ENCODE measurements at places on chromosomes 1 and 21.

- no peak for DNase-seq
Observed at GRCh38 chr1:48898894-48899293, 122.2 kb upstream of the BEND5 start.

- no peak for DNase-seq
Observed at GRCh38 chr1:164188497-164188896, 370.5 kb upstream of the PBX1 start.

- no peak for DNase-seq
Observed at GRCh38 chr1:148309940-148310500, 157.9 kb upstream of the NBPF11 start.

DNA sequence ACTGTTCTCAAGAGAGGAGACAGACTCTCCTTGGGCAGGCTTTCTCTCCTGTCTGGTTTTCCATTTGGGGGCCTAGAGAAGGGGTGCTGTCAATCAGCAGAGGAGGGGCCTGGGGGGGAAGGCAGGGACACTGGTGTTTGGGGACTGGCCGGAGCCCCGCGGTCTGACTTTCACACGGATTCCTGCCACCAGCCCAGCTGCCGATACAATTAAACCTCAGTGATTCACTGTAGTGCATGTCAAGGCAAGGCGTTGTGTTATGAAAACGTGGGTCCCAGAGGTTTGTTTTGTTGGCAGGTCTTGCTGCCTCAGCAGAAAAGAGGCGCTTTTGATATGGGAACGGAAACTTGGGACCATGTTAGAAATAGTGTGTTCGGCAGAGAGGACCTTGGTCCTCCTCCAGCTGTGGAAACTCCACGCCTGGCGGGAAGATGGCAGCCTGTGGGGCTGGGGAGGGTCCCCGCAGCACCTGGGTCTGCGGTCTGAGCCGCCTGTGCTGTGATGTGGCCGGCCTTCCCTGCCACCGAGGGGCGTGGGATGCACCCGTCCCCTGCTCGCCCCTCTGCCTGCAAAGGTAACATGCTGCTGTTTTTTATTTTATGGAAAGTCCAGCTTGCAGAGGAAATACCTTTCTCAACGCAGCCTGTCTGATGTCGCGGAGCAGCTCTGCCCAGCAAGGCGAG is 47.6 kb downstream of the SPSB1 start:
- DNase-seq, result no peak

- peak; percentile 40 for DNase-seq
Observed at GRCh38 chr1:211829343-211830054, 1.1 kb downstream of the LPGAT1 start.

DNA sequence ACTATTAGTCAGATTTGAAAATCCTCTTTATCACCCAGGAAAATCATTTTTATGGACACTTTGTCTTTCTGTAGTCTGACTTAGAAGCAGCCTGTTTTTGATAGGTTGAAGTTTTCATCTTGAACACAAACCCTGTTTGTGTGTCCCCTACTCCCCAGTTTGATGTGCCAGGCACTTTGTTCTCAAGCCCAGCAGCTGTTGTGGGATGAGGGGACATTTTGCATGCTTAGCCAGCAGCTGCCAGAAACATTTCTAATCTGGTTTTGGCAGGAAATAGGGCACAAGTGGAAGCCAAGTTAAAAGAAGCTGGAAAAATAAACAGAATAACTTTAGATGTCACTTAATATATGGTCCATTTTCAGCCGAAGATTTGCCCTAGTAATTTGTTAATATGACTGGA is 29.9 kb downstream of the ACTN2 start:
- no peak for DNase-seq

DNA sequence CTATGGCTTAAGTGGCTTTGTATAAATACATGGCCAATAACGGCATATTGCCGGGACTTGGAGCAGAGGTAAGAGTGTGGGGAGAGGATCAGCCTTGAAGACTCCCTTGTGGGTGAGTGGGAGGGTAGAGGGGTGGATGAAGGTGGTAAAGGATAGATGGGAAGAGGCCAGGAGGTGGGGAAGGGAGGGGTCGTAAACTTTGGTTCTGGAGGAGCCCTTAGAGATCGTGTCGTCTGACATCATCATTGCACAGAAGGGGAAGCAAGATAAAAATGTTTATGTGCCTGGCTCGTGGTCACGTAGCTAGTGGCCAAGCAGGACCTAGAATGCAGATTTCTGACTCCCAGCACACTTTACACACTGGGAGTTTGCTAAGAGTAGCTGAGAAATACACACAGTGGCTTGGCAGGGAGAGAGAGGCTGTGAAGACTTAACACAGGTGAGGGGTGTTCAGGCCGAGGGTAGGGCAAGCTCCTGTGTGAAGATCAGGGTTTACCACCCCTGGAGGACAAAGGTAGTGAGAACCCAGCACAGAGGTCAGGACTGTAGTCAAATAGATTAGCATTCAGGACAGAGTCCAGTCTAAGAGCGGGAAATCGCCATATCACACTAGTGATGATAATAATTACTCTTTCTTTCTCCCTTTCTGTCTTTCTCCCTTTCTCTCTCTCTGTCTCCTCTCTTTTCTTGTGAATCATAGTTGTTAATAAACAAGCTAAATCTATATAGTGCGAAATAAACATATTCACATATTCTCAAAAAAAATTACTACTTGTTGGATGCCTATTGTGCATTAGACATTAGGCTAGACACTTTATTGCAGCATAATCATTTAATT is 75.5 kb downstream of the LRRC8D start:
- DNase-seq, result peak; percentile 26

GRCh38 chr1:108316545-108316944 is 72.7 kb upstream of the NBPF4 start:
- no peak for DNase-seq

DNA sequence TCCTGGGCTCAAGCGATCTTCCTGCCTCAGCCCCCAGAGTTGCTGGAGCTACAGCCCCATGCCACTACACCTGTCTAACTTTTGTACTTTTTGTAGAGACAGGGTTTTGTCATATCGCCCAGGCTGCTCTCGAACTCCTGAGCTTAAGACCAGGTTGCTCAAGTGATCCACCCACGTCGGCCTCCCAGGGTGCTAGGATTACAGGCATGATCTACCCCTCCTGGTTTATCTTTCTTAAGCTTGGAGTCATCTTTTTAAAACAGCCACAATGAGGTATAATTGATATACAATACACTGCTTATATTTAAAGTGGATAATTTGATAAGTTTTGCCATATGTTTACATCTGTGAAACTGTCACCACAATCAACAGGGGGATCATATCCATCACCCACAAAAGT is 25.4 kb upstream of the WDR26 start:
- no peak for DNase-seq

GRCh38 chr21:39251326-39251725 is 62.1 kb downstream of the BRWD1 start:
- no peak for DNase-seq

- DNase-seq, result no peak
Observed at GRCh38 chr1:180213401-180214170, 16.5 kb upstream of the LHX4 start.

- DNase-seq, result no peak
Observed at GRCh38 chr1:206655471-206655882, 20.1 kb downstream of the DYRK3 start.

- no peak for DNase-seq
Observed at GRCh38 chr1:41377397-41377796, 16.2 kb downstream of the FOXO6 start.

- DNase-seq, result no peak
Observed at GRCh38 chr1:85801520-85801919, 93.3 kb upstream of the ZNHIT6 start.

DNA sequence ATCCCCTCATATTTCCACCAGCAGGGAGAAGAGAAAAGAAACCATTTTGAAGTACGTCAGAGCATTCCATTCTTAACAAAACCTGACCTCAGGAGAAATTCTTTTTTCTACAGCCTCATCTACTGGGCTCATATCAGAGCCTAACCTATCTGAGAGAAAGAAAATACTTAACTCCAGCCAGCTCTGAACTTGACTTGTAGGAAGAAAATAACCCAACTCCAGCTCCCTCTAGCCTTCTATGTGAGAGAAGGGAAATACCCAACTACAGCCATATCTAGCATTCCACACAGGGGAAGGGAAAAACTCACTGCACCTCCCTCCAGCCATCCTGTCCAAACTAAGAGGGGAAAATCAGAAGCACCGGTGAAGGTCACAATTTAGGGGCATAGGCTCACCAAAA is 57.7 kb downstream of the SPATA6 start:
- no peak for DNase-seq

DNA sequence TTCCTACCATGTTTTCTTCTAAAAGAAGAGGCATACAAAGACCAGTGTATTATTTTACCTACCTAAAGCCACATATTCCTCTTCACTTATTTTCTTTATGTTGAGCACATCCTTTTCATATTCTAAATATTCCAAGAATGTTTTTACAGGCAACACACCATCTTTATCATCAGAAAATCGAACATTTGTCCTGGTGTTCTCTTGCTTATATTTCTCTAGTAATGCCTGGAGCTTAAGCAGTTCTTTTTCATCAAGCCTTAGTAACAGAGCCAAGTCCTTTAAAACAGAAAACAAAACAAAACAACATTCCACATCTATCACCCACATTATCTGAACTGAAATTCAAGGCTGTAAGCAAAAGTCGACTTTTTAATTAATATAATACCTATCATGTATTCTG is 88.7 kb downstream of the IARS2 start:
- no peak for DNase-seq

DNA sequence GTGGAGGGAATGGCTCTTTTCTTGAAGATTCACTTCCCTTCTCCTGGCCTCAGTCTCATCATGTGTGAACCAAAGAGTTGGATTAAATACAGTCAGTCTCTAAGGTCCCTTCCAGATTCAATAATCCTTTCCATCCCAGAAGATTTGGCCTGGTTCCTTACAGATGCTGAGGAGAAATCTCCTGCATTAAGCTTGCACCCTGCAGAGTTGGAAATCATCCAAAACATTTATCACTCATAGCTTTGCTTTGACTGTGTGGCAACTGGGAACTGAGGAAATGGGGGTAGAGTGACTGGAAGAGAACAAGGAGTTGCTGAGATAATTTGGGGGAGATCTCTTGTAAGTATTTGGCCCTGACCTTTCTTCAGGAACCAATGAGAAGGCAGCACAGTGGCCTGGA is 220.5 kb upstream of the SGIP1 start:
- no peak for DNase-seq

Data from inflammatory macrophage treated with lipopolysaccharide for 4 hours (primary cell).